ENCODE measurements at places on chromosomes 1 and 21. TPM values are rescaled to one million over a fixed set of nuclear protein-coding genes. Genes with fewer than 3 reads are reported as not detected.
A peak's percentile ranks its signal among the peaks of the same experiment; 100 is the strongest.

DNA sequence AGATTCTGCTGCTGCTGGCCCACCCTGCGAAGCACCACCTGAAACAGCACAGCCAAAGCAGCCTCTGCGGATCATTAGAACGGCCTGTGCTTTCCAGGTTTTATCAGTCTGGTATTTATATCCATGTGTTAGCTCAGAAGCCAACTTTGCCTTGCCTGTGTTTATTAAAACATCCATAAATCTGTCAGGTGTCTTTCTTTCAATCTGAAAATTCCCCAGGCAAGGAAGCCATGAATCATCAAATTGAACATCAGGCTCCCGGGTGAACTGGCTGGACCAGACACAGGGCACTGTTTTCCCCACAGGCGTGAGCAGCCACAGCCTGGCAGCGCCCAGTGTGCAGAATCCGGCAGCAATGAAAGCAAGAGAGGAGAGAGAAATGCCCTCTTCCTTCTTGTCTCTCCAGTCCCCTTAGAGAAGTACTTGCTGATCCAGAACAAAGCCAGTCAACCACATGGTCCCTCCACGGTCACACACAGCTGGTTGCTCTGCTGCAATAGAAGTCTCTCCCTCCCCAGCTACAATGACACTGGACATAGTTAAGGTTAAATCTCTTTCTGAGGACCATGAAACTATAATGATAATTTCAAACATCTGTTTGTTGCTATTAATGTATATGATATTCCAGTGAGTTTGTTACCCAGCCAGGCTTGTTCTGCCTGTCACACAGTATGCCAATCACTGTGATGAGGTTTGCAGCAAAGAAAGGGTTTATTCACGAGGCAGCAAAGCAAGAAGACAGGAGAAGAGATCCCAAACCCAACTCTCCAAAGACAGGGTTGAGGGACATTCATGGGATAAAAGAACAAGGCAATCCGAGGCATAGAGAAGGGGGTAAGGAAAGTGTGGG, 212.1 kb upstream of the FMN2 start:
- no peak for DNase-seq
- H3K27me3 ChIP-seq, result no peaks in the 10 kb centered on the region
- no peaks in the 10 kb centered on the region for H3K4me1 ChIP-seq
- no peaks in the 10 kb centered on the region for H3K36me3 ChIP-seq
- H3K4me3 ChIP-seq, result no peak overlapping the region
- no peak overlapping the region for H3K27ac ChIP-seq

DNA sequence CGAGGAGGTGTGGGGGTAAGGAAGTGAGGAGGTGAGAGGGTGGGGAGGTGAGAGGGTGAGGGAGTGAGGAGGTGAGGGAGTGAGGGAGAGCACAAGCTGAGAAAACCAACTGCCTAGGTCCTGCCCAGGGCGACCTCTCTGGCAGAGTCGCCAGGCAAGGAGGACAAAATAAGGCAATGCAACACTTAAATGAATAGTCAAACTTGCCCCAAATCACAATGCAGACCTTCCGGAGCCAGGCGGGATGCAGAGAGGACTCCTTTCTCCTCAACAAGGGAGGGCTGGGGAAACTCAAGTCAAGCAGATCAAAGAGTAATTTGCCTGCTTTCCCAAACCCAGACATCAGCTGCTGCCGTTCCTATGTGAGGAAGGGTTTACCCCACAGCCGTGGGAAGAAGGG, 86.0 kb downstream of the CCDC185 start:
- no peak for DNase-seq
- no peaks in the 10 kb centered on the region for H3K4me1 ChIP-seq
- H3K36me3 ChIP-seq, result no peaks in the 10 kb centered on the region

GRCh38 chr1:27435566-27436203, 43.3 kb downstream of the GPR3 start:
- DNase-seq, result no peak
- no peak overlapping the region for H3K4me3 ChIP-seq
- peak overlapping the region; percentile 66 for H3K27ac ChIP-seq
- no peaks in the 10 kb centered on the region for H3K36me3 ChIP-seq
- H3K4me1 ChIP-seq, result peaks cover 25% of the 10 kb centered on the region

GRCh38 chr1:35726450-35727433, 8.1 kb upstream of the C1orf216 start:
- no peaks in the 10 kb centered on the region for H3K4me1 ChIP-seq
- H3K36me3 ChIP-seq, result no peaks in the 10 kb centered on the region
- DNase-seq, result no peak
- no peak overlapping the region for H3K4me3 ChIP-seq
- no peak overlapping the region for H3K27ac ChIP-seq

GRCh38 chr1:208273386-208274017, 29.3 kb upstream of the PLXNA2 start:
- DNase-seq, result no peak
- H3K36me3 ChIP-seq, result no peaks in the 10 kb centered on the region
- no peak overlapping the region for H3K4me3 ChIP-seq
- H3K4me1 ChIP-seq, result no peaks in the 10 kb centered on the region

DNA sequence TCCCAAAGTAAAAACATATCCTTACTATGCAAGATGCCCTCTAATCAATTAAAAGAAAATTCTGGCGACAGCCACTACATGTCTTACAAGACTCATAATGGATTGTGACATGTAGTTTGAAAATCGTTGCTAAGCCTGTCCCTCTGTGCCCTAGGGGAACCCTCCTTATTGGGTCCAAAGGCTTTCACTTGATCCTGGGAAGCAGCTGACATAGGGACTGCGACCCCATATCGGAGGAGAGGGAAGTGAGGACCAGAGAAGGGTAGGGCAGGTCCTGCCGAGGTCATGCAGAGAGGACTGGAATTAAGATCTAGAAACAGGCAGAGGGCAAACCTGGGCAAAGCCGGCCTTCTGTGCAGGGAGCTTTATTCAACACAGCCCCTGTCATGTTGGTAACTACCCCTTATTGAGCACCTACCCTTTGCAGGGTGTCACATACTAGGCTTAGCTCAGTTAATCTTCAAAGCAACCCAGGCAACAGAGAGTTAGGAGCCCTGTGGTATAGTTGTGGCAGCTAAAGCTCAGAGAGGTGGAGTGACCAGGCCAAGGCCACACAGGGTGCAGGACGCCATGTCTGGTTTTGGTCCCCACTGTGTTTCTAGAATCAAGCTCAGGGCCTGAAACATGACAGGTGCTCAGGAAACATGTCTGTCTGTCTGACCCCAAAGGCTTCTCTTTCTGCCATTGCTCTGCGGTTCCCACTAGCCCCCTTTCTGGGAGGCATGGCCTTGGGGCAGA, 18.4 kb upstream of the IFNLR1 start:
- H3K4me1 ChIP-seq, result peaks cover 14% of the 10 kb centered on the region
- no peaks in the 10 kb centered on the region for H3K27me3 ChIP-seq
- DNase-seq, result no peak
- no peak overlapping the region for H3K4me3 ChIP-seq

The OR2T29 gene
- total RNA-seq, result not detected

The NBPF6 gene
- 0.33 TPM for total RNA-seq

The CBR3 gene
- total RNA-seq, result 22.1 TPM

The LIN28A gene
- not detected for total RNA-seq

The WDR64 gene
- not detected for total RNA-seq

The CD5L gene
- not detected for total RNA-seq

All from breast epithelium (tissue), 4 donors.